ENCODE measurements at places on chromosomes 1 and 21.

GRCh38 chr1:228782662-228783417, 47.6 kb downstream of the RHOU start:
- no peak for DNase-seq

DNA sequence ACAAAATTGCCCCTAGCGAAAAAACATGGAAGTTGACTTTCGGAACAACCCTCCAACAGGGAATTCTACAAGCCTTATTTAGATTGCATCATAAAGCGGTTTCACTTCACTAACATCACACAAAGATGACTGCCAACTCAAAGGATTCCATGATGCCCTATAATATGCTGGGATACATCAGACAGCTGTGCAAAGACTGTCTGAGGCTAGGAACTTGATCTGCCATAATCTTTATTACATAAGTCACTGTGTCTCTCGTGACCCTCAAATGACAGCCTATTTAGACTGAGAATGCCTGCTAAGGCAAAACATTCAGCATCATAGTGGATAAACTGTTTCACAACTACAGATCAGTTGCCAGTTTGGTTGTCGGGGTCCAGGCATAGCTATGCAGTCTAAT, 23.8 kb downstream of the FH start:
- DNase-seq, result no peak

- no peak for DNase-seq
Observed at GRCh38 chr1:92244376-92244775, 26.7 kb downstream of the C1orf146 start.

DNA sequence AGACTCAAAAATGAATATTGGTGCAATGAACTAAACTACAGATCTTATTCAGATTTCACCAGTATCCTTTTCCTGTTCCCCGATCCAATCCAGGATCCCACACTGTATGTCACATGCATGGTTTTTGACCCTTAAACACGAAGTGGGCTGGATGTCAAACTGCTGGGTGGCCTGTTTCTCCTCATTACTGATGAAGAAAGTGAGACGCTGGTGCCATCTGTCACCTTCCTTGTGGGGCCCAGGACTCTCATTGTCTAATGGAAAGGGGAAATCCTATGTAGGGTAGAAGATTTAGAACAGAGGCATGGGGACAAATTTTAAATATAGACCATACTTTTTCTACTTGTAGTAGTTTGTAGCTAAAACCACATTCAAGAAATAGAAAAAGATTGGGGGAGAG, 56.2 kb downstream of the DISC1 start:
- no peak for DNase-seq

GRCh38 chr21:26001356-26001755, 169.2 kb downstream of the APP start:
- no peak for DNase-seq

- DNase-seq, result no peak
Observed at GRCh38 chr1:237093691-237094090, 51.7 kb downstream of the RYR2 start.

DNA sequence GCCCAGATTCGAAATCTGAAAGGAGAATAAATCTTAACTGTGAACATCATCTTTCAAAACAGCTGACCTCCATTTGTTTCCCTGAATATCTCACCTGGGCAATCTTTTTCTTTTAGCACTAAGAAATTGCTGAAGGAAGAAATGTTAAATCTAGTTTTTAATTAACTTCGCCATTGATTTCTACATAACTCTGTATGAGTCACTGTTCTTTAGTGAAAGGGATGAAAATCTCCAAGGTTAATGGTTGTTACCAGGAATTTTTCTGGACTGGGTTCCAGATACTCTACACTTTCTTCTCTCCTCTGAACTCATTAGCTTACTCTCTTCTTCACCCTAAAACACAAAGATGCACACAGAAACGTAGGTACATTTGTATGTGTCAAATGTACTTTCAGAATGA, 235.7 kb downstream of the BACH1 start:
- DNase-seq, result no peak

GRCh38 chr21:38849776-38850175, 44.0 kb downstream of the ETS2 start:
- DNase-seq, result no peak

DNA sequence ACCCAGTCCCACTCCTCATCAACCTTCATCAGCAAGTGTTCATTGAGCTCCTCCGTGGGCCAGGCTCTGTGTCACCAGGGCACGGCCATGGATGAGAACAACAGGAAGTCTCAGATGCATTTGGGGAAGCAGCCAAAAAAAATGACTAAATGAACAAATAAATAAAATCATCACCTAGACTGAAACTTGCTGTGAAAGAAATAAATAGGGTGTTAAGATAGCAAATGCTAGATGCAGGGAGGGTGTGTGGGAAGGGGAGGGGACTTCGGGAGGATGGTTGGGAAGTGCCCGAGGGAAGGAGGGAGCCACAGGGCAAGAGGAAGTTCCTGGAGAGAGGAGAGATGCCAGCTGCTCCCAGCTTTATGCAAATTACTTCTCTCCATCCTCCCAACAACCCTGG, 696.7 kb downstream of the PTPRU start:
- DNase-seq, result no peak

GRCh38 chr1:28811766-28812668, at the start of gene OPRD1:
Gene OPRD1 (plus strand): TSS chr1:28812170. CDS start chr1:28812384, 214 bp downstream.
- DNase-seq, result no peak

GRCh38 chr1:30325085-30325935, 398.1 kb downstream of the MATN1 start:
- DNase-seq, result no peak

DNA sequence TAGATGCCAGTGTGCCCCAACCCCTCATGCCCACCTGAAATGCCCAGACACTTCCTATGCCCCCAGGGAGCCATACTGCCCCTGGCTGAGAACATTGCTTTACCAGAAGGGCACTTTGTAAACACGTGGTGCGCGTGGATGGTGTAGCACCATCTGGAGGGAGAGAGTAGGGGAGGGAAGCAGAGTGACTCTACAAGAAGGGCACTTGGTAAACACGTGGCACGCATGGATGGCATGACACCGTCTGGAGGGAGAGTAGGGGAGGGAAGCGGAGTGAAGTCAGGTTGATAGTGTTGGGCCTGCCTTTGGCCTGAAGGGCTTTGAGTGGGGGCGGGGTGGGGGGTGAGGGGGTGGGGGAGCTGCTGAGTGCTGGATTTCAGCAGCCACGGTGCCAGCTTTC, 324.0 kb upstream of the VAMP3 start:
- DNase-seq, result no peak

DNA sequence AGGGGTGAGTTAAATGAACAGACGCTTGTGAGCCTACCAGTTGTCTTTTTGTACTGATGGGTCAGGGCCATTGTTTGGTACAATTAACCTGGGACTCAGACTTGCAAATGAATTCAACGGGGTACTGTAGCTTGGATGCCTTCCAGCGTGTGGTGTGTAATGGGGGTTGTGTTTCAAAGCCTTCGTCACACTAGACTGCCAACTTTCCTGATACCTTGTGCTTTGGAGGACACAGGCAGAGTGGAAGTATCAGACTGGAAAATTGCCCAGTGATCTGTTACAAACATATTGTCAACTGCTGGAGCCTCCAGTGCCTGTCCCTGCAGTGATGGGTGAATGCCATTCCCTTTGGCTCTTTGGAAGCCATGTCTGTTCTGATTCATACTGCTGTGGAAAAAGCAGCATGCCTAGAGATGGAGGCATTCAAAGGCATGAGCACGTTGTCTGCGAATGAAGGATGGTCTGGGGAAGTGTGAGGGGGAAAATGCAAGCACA, 384.5 kb downstream of the LMX1A start:
- DNase-seq, result no peak

DNA sequence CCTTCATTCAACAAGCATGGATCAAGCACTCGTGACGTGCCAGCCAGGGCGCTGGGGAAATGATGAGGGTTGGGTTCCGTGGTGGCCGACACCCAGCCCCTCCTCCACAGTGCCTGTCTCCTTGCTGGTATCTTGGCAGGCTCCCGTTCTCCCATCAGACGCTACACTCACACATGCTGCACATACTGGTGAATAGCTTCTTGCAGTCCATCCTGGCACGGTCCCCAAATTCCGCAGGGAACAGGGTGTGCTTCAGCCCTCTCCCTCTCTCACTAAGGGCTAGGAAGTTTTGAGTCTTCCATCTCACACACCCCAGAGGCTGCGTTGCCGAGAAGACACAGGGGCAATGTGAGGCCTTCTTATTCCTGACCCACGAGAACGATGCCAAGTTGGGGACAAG, 10.1 kb upstream of the MEF2D start:
- no peak for DNase-seq

DNA sequence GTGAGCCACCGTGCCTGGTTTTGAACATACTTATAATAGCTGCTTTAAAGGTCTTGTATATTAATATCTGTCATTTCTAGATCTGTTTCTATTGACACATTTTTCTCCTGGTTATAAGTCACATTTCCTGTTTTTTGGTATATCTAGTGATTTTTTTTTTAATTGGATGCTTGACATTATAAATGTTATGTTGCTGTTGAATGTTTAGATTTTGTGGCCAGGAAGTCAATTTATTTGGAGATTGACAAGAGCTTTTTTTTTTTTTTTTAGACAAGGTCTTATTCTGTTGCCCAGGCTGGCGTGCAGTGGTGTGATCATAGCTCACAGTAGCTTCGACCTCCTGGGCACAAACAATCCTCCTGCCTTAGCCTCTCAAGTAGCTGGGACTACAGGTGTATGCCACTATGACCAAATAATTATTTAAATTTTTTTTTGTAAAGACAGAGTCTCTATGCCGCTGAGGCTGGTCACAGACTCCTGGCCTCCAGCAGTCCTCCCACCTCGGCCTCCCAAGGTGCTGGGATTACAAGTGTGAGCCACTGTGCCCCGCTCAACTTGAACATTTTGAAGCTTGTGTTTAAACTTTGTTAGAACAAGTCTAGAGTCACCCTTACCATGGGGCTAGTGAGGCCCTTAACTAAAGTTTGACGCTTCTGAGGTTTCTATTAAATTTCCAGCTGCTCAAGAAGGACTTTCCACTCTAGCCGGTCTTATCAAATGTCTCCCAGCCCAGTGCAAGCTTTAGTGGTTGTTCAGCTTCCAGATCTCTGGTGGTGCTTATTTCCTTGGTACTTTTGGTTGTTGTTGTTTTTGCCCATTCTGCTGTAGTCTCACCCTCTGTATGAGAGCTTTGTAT, 8.6 kb upstream of the CHI3L2 start:
- no peak for DNase-seq

GRCh38 chr1:85203573-85204171, 2.9 kb upstream of the SYDE2 start:
- DNase-seq, result no peak

GRCh38 chr1:163378554-163378953, 56.8 kb downstream of the NUF2 start:
- no peak for DNase-seq

DNA sequence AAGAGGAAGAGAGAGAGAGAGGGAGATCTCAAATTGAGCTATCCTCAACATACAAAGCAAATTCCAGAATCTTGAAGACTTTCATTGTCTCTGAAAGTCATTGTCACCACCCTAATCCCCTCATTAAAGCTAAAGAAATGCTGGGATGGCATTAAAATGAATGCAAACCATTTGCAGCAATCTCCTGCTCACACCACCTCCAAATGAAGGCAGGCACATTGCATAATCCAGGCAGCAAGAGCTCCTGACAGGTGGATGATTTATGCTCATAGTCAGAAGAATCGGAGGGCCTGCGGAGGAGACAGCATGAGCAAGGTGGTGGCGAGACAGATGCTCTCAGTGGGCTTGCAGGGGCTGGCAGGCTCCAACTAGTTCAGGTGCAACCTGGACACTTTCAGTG, 90.2 kb downstream of the ESRRG start:
- DNase-seq, result no peak

DNA sequence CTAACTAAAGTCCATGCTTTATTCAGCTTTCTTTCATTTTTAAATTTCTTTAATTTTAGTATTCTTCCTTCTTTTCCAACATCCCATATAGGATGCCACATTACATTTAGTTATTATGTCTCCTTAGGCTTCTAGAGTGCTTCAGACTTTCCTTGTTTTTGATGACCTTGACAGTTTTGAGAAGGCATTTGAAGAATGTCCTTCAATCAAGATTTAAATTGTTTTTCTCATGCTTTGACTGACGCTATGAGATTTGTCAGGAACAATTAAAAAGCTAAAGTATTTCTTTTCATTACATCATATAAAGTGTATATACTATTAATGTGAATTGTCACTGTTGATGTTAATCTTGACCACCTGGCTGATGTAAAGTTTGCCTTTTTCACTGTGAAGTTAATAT, 173.7 kb upstream of the LYPLAL1 start:
- no peak for DNase-seq

DNA sequence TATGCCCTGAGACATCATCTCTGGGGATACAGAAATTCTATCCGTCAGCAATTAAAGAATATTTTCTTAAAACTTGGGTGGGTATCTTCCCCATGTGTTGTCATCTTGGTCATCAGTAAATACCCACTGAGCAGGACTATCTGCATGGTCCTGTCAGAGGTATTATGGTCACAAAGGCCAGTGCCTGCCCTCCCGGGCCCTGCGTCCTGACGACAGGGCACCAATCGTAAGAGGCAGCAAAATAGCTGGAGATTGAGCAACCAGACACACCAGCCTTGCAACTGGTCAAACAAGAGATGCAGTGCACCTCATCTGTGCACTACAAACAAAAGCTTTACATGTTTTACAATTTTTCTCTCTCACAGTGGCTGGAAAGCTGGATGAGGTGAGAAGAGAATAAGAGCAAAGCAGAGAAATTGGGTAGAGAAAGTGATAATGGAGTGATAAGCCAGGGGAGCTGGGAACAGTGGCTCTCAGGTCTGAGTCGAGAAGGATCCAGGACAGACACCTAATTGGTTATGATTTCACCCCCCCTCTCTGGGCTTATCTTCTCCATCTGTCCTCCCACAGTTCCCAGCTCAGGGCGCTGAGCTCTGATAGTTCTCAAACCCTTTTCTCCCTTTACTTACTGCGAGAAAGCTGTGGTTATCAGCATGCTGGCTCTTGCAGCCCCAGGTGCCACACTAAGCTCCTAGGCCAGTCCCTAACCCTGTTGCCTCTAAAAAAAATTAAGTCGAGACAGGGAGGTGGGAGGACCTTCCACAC, 8.8 kb upstream of the SRP9 start:
- DNase-seq, result no peak

- DNase-seq, result no peak
Observed at GRCh38 chr1:177181631-177182291, 11.0 kb downstream of the BRINP2 start.

DNA sequence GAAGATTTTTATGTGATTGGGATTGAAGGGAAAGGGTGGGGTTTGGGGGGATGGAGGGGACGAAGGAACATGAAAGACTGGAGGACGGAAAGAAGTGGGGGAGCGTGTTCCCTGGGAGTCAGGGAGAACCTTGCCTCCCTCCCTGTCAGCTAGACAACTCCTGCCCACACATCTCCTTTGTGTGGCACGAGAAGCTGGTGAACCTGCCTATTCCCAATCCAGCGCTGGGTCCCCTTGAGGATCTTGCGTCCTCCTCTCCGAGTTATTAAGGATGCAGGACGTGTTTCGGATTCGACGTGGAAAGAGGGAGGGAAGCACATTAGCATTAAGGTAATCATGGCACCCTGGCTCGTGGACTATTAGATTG, 1.4 kb downstream of the LRRC7 start:
- DNase-seq, result no peak

DNA sequence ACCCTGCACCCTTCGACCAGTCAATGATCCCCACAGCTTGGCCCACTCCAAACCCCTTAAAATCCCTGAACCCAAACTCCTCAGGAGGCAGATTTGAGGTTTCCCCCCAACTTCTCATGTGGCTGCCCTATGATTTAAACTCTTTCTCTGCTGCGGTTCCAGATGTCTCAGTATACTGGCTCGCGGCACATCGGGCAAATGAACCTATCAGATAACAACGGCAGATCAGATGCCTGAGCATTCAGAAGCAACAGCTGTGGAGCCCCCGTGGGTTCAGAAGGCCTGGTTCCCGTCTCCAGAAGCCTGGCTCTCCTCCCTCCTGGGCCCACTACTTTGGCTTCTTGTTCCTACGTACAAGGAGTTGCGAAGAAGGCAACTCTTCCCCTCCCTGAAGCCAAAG, 43.3 kb upstream of the H6PD start:
- no peak for DNase-seq
